Activated CD4-positive, alpha-beta T cell treated with anti-CD3 and anti-CD28 coated beads for 4 hours (primary cell): ENCODE measurements at places on chromosomes 4 and X.
A peak's percentile ranks its signal among the peaks of the same experiment; 100 is the strongest.

DNA sequence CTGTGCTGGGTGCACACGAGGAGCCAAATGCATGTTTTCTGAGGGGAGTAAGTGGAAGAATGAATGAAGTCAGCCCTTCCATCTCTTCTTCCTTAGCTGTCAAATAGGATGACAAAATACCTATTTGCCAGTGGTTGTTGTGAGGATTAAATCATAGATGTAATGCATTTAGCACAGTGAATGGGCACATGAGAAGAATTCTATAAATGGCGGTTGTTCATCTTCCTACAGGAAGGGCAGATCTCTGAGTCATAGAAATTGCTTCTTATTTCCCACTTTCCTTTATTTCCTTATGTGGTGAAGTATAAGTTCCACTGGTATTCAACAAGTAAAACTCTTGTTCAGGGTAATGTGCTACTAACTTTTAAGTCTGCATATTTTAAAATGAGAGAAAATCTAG is 83.1 kb downstream of the SORBS2 start:
- no peak for DNase-seq

DNA sequence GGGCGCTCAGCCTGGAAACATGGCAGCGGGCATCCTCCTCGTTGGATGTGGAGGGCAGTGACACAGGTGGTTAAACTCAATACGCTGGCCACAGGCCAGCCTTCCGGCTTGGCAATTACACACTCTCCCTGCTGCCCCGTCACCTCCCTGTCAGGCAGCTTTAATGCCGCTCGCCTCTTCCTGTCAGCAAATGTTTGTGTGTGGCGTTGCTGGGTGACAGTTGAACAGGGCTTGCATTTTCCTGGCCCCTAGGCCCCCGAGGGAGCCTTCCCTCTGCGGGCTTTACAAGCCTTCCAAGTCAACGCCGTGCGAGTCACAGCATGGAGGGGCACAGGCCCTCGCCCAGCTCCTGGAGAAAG is 620.0 kb downstream of the BCOR start:
- peak; percentile 5 for DNase-seq

GRCh38 chr4:137922721-137923120 is 319.4 kb downstream of the SLC7A11 start:
- no peak for DNase-seq

DNA sequence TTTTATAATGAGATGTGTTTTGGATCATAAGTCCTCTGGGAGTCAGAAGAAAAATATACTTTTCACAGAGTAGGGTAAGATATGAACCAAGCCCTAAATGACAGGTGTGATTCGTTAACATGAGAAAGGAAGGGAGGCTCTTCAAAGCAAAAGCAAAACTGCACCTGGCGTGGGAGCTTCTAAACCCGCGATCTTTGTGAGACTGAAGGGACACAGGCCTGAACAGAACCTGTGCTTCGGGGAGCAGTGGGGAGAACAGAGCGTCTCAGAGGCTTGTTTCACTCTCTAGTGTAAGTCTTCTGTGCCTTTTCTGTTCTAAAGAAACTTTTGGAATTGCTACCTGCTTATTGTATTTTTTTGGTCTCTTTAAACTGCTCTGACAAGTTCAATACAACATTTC is 30.2 kb upstream of the CYP4V2 start:
- DNase-seq = no peak

DNA sequence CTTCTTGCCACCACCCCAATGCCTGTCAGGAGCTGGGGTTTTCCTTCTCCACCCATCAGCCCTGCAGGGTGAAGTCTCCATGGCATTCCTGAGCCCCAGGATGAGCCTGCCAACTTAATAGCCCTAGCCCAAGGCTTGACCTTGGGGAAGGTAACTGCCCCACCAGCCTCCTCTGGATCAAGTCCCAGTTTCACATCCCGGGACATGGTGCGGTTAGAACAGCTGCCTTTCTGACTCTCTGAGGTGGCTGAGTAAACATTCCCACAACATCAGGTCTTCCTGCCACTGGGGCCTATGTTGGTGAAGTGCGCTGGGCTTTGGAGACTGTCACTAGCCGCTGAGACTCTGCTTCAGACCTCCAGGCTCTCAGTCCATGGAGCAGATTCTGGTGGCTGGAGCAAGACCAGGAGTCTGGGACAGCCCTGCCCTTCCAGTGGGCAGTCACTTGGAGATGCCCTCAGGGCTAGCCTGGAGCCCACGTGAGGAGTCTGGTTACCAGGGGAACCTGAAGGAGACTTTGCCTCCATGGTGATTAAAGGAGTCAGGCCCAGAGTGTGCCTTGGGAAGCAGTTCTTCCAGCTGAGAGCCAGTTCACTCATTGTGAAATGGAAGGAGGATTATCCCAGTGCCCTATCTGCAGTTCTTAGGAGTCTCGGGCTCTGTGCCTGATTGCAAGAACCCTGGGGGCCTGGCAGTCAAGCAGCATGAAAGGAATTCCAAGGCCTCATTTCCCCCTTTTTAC is 56.8 kb downstream of the SMIM20 start:
- no peak for DNase-seq

DNA sequence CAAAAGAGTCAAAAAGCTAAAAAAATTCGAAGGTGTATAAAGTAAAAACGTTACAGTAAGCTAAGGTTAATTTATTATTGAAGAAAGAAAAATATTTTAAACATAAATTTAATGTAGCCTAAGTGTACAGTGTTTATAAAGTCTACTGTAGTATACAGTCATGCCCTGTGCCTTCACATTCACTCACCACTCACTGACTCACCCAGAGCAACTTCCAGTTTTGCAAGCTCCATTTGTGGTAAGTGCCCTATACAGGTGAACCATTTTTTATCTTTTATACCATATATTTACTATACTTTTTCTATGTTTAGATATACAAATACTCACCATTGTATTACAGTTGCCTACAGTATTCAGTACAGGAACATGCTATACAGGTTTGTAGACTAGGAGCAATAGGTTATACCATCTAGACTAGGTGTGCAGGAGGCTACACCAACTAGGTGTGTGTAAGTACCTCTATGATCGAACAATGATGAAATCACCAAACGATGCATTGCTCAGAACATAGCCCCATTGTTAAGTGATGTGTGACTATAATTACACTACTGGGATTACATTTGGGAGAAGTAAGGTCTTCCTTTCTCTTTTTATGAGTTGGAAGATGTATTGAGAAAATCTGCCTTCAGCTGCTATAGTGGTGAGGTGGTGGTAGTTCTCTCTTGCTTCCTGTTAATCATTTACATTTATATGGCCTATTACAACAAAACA is 27.2 kb downstream of the TMSB4X start:
- DNase-seq = peak; percentile 24

- DNase-seq = no peak
These were observed 24.6 kb upstream of the CXCL6 start for GRCh38 chr4:73811841-73812240.

DNA sequence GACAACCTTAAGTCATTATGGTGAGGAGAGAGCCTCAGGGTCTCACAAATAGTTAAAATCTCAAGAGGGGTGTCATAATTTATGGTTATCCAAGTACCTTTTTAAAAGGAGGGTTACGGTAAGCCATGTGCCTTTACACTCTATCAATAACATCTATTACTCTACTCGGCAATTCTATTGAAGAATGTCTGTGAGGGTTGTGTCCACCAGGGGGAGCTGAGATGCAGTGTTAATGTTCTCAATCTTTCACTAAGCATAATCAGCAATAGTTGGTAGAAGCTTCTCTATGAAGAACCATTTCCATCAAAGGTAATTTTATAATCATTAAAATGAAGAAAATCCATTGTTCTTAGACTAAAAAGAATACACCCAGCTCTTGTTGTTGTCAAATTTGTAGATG is 457.4 kb downstream of the CENPC start:
- DNase-seq = peak; percentile 11

GRCh38 chr4:54006755-54007154 is 57.6 kb downstream of the CHIC2 start:
- no peak for DNase-seq

DNA sequence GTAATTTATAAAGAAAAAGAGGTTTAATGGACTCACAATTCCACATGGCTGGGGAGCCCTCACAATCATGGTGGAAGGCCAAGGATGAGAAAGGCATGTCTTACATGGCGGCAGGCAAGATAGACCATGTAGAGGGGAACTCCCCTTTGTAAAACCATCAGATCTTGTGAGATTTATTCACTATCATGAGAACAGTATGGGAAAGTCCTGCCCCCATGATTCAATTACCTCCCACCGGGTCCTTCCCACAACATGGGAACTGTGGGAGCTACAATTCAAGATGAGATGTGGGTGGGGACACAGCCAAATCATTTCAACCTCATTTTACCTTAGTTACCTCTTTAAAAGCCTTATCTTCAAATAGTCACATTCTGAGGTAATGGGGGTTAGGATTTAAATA is 30.9 kb upstream of the ELOVL6 start:
- no peak for DNase-seq
